ENCODE measurements at places on chromosomes 12 and 14.

GRCh38 chr12:30111719-30112118 is 328.0 kb upstream of the TMTC1 start:
- DNase-seq, result no peak

- DNase-seq, result no peak
Observed at GRCh38 chr12:56150563-56150962, 1.8 kb upstream of the MYL6B start.

GRCh38 chr12:128830505-128830893 is 6.7 kb upstream of the SLC15A4 start:
- no peak for DNase-seq

GRCh38 chr14:67971627-67972625 is 152.3 kb downstream of the RAD51B start:
- DNase-seq, result no peak

DNA sequence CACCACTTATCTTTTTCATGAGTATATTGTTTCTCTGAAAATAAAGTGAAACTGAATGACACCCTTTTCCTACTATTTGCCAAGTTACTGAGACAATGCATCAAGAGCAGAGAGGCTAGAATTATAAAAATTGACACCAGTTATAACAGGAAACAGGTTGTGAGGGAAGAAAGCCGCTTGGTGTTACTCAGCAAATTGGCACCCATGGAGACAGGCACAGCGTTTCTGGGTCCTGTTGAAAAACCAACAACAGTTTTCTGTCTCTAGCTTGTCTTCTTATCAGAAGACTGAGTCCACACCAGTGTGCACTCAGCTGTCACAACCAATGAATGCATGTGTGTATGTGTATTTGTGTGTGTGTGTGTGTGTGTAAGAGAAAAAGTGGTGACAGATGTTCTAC is 267.7 kb downstream of the KCNH5 start:
- DNase-seq, result no peak

DNA sequence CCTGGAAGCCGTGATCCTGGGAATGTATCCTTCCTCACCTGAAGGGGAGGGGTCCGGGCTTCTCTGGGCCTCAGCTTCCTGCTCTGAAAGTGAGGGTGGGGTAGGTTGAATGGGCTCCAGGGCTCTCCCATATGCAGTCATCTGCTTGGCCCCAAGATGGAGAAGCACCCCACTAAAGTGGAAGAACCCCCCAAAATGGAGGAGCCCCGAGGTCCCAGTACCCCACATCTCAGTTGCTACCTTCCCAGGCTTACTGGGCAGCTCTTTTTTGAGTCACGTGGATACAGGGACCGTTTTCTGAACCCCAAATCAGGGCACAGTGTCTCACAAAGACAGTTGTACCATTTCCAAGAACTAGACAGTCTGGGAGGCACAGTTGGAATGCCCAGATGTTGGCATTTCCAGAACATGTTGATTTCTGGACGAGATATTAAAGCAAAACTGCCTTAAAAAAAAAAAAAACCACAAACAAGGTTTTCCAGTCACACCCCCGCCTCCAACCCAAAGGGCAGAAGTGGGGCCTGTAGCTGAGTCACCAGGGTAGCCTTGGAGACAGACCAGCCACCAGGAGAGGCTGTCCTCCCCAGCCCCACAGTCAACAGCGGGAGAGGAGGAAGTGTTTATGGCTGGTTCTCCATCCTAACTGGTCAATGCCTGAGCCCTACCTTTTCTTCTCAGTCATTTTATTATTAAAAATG is 12.1 kb downstream of the VASH1 start:
- DNase-seq, result no peak

GRCh38 chr12:113082486-113083148 is 26.1 kb downstream of the DTX1 start:
- no peak for DNase-seq

DNA sequence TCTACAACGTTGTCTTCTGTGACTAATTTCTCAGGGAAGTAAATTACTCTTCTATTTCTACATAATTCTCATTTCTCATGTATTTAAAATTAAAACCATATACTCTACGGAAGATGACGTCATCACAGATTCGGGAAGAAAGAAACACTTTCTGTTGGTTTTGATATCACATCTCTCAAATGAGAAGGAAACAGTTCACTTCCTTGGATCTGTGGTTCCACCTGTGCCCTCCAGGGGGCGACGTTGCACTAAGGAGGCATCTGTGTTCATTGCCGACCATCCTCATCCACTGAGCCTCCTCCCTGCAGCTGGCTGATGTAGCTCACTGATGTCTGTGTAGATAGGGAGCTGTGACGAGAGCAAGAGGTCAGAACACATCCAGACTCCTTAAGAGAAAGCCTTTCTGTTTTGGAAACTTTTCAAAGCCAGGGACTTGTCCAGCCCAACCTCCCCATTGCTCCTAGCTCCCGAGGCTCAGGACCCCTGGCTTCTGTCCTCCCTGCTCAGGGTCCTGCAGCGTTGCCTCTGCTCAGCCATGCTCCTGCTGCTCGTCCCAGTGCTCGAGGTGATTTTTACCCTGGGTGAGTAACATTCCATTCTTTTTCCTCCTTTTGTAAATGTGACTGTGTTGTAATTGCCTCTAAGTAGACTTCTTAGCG is 172.7 kb upstream of the OR4E1 start:
- DNase-seq, result peak; percentile 75

DNA sequence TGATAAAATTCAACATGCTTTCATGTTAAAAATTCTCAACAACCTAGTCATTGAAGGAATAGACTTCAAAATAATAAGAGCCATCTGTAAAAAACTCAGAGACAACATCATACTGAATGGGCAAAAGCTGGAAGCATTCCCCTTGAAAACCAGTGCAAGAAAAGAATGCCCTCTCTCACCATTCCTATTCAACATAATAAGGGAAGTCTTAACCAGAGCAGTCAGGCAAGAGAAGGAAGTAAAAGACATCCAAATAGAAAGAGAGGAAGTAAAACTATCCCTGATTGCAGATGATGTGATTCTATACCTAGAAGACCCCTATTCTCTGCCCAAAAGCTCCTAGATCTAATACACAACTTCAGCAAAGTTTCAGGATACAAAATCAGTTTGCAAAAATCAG is 52.9 kb downstream of the APOBEC1 start:
- DNase-seq, result no peak

DNA sequence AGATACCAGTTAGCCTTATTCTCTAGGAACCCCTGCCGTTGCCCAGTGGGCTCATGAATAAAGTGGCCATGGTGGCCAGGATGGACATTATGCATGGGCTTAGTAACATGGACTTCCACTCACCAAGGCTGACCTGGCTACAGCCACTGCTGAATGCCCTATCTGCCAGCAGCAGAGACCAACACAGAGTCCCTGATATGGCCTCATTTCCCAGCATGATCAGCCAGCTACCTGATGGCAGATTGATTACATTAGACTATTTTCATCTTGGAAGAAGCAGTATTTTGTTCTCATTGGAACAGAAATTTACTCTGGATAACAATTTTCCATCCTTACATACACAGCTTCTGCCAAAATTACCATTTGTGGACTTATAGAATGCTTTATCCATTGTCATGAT is 16.2 kb upstream of the LPCAT3 start:
- no peak for DNase-seq

GRCh38 chr12:54068418-54069070 is 14.9 kb downstream of the HOXC4 start:
- DNase-seq, result no peak

GRCh38 chr14:61213191-61213621 is 67.9 kb downstream of the TMEM30B start:
- DNase-seq, result no peak

GRCh38 chr12:27751386-27752047 is 28.5 kb upstream of the KLHL42 start:
- DNase-seq, result no peak

DNA sequence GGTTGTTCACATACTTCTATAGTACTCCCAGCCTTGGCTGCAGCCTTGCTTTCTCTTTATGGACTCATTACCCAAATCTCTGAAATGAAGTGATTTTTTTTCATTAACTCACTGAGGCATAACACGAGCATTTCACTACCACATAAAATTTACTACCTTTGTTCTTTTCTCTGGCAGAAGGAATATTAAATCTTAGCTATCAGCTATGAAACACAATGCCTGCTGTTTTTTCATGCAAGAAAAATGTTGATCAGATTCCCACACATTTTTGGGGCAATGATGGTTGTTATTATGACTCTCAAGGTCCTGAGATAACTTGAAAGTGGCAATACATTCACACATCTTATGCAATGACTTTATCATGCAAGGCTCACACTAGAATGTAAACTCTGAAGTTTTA is 225.3 kb upstream of the ATP2B1 start:
- DNase-seq, result no peak

GRCh38 chr12:53217931-53218307 is 10.9 kb upstream of the ITGB7 start:
- DNase-seq, result no peak

- DNase-seq, result no peak
Observed at GRCh38 chr12:128381541-128381940, 114.6 kb downstream of the TMEM132C start.

- peak; percentile 34 for DNase-seq
Observed at GRCh38 chr14:61388173-61388975, 67.0 kb downstream of the PRKCH start.

- DNase-seq, result no peak
Observed at GRCh38 chr12:103833095-103833775, 7.8 kb downstream of the NT5DC3 start.

DNA sequence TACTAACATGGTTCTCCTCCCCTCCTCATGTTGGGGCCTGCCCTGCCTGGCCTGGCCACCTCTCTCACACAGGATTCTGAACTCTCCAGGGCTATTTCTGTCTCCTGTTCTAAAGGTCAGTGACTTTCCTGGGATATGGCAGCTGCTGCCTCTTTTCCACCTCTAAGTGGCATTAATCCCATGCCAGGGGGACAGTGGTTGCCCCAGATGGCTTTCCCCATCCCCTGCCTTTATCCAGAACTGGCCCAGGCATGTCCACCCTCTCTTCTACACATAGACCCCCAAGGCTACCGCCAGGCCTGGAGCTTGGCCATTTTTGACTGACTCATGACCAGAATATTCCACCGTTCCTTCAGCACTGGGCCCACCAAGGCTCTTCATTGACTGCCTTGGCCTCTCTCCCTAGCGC is 90.4 kb downstream of the IRF2BPL start:
- DNase-seq, result no peak

DNA sequence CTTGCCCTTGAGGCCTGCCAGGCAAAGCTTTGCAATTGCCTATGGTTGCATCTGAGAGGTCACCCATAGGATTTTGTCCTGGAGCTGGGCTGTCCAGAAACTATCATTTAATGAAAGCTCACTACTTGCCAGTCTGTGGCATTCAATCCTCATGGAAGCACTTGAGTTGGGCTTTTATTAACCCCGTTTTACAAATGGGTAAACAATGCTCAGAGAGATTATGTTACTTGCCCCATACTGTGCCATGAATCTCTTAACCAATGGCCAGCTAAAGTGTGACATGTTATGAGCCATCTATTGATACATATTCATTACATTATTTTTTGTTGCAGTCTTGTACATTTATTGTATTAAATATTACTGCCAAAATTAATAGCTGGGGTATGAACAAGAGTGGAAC is 35.9 kb downstream of the PDZRN4 start:
- no peak for DNase-seq

DNA sequence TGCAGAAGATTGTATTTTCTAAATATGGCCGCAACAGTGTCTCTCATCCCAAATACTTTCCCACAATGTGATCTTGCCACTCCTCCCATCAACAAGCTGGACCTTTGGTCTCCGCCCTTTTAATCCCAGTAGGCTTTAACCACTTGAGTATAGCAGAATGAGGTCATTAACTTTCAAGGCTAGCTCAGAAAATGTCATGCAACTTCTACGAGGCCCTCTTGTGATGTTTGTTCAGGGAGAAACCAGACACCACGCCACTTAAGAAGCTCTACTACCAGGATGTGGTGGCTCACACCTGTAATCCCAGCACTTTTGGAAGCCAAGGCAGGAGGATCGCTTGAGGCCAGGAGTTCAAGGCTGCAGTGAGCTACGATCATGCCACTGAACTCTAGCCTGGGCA is 20.1 kb upstream of the OR6J1 start:
- DNase-seq, result no peak

DNA sequence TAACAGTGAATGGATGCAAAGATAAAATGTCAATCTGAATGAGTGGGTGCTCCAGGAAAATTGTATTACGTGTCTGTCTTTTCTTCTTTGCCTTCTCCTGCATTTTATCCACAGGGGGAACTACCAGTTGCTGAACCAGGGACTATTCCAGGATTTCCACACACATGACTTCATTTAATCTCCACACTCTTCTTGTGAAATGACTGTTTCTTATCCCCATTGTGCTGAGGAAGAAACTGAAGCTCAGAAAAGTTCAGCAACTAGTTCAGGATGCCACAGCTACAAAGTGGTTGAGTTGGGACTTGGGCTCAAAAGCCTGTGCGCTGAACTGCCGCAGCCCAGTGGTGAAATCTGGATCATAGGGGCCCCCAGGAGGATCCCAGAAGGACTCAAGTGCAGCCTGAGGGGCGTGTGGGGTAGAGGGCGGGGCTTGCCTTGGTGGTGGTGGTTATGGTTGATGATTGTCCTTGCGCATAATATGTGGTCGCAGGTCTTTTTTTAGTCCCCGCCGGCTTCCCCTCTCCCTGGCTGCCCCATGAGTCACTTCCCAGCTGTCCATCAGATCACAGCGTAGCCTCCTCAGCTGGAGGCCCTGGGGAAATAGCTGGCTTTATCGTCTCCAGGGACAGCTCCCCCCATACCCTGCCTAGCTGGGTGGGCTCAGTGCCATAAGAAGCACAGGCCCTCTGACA is 235.2 kb upstream of the CRY1 start:
- no peak for DNase-seq

- DNase-seq, result no peak
Observed at GRCh38 chr12:11397366-11397765, 2.0 kb upstream of the PRB2 start.

DNA sequence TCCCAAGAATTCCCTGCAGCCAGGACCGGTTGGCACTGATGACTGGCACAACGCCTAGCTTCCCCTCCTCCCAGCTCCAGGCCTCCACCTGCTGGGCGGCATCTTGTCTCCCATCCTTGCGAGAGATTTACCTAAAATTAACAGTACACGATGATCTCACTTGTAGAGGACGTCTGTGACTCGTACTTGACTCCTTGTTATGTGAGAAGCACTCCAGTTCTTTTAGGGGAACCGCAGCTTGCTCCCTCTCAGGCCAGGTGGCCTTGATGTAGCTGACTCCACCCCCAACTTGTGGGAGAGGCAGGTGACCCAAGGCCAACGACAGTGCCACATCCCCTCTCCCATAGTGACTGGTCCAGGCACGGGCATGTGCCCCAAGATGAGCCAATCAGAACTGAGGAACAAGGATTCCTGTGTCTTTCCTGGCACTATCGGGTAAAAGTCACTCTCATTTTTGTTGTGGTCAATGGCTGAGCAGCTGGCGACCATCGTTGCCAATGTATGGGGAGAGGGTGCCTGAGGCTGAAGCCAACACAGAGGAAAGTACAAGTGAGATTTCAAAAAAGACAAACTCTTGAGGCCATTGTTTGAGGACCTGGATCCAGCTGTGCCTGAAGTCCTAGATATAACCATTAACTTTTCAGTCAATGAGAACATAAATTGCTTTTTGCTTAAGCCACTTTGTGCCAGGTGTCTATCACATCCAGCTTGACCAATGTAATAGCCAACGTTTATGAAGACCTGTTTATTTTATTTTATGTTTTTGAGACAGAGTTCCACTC is 208.7 kb downstream of the RBM19 start:
- DNase-seq, result no peak

Data from CD8-positive, alpha-beta memory T cell (primary cell).